WTC11 (cell line): ENCODE measurements at places on chromosomes 16 and 17. TPM values are rescaled to one million over a fixed set of nuclear protein-coding genes. Genes with fewer than 3 reads are reported as not detected.

Gene KCNJ12
- 2.2 to 2.3 TPM (median 2.3 TPM) in 3 replicates for total RNA-seq

Gene MYH11
- total RNA-seq, result 0.69 to 0.74 TPM (median 0.69 TPM) in 3 replicates

Gene TBX2
- total RNA-seq, result 0.09 to 0.41 TPM (median 0.21 TPM) in 3 replicates

Gene CDRT15
- not detected in 3 replicates for total RNA-seq

Gene CFAP97D1
- total RNA-seq, result 0.09 to 0.14 TPM (median 0.13 TPM) in 3 replicates

Gene PERCC1
- not detected in 3 replicates for total RNA-seq

DNA sequence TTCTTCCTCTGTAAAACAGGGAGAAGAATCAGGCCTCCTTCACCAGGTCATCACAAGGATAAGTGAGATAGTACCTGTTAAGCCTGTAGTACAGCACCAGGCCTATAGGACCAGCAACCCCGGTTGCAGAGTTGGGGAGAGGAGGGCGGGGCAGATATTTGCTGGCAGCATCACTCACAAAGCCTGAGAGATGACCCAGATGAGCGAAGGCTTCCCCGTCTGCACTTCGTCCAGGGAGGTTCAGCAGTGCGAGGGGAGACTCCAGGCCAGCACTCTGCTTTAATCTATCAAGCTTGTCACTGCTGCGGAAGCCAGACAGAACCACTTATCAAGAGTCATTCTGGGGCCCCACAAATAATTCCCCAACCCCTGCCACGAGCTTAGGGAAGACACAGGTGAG, 15.8 kb upstream of the RBBP6 start:
- no peak for DNase-seq

DNA sequence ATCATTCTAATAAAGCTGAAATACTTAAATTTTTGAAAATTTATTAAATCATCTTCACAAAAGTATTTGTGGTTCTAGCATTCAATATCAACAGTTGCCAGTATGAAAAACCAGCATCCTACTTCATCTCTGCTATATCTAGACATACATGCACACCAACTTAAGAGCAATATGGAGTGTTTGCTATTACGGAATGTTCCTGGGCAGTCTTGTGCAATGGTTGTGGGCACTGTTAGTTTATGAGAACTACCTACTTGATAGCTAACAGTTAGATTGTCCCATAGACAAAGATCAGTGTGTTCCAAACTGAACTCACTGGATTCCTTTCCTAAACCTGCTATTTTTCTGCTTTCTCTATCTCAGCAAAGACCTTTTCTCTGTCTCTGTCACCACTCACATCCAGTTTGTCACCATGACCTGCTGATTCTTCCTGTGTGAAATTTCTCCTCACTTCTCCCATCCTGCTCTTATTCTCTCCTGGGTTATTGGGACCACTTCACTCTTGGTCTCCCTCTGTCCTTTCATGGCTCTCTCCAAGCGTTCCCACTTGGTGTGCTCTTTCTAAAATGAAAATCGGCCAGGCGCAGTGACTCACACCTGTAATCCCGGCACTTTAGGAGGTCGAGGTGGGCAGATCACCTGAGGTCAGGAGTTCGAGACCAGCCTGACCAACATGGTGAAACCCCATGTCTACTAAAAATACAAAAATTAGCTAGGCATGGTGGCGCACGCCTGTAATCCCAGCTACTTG, 27.7 kb downstream of the CNTROB start:
- DNase-seq, result no peak

DNA sequence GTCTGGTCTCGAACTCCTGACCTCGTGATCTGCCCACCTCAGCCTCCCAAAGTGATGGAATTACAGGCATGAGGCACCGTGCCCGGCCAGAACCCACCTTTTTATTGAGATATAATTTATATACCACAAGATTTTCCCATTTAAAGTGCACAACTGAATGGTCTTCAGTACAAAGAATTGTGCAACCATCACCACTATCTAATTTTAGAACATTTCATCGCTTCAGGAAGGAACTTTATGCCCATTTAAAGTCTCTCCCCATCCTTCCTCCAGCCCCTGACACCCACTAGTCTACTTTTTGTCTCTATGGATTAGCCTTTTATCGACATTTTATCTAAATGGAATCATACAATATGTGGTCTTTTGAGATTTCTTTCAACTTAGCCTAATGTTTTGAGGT, 25.4 kb upstream of the HELZ start:
- DNase-seq, result no peak

DNA sequence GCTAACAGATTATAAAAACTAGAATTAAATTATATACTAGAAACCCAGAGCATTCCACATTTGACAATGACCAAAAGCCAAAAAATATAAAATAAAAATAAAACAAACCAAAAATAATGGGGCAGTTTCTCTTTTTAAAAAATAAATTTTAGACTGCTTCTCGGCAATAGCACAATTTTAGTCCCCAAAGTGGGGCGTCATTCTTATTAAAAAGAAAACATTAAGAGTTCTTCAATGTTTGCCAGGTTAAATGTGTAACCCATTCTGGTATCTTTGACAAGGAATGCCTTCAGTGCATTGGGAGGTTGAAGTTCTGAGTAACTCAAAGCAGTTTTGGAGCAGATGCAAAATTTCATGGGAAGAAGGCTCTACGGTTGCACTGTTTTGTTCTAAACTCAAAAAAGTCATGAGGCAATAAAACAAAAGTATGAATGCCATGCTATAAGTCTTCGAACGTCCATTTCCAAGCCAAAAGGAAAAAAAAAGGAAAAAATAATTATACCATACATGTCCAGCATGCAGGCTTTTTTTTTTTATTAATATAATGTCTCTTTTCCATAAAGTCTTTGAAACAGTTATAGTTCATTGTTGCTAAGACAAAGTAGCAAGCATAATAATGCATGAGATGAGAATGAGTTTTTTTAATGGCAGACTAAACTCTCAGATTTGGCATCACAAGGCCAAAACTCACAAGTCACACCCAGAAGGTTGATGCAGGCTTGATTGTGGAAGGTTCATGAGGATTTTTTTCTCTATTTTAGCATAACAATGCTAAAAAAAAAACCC, 3.1 kb downstream of the MAF start:
- no peak for DNase-seq

GRCh38 chr16:89161763-89162713, 9.5 kb upstream of the CDH15 start:
- DNase-seq, result no peak

DNA sequence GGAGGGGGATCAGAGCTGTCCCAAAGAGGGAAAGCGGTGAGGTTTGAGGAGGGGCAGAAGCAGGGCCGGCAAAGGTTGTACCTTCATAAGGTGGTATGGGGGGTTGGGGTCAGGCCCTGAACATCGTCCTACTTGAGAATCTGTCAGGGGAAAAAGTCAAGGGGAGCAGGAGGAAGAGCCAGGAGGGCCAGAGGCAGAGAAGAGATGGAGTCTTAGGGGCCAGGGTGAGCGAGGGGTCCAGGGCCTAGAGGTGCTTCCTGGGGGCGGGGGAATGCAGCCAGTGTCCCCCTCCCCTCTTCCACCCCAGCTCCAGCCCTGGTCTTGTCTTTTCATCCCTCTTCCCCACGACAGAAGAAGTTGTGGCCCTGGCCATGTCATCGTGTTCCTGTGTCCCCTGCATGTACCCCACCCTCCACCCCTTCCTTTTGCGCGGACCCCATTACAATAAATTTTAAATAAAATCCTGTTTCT, 1.3 kb upstream of the PRRT2 start:
- DNase-seq, result no peak

DNA sequence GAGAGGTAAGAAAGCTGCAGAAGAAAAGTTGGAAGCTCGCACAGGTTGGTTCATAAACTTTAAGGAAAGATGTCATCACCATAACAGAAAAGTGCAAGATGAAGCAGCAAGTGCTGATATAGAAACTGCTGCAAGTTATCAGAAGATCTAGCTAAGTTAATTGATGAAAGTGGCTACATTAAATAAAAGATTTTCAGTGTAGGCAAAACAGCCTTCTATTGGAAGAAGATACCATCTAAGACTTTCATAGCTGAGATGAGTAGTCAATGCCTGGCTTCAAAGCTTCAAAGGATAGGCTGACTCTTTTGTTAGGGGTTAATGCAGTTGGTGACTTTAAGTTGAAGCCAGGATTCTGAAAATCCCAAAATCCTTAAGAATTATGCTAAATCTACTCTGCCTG, 24.0 kb downstream of the CYLD start:
- DNase-seq, result no peak

GRCh38 chr17:7654832-7655540, 4.3 kb downstream of the ATP1B2 start:
- DNase-seq, result no peak

DNA sequence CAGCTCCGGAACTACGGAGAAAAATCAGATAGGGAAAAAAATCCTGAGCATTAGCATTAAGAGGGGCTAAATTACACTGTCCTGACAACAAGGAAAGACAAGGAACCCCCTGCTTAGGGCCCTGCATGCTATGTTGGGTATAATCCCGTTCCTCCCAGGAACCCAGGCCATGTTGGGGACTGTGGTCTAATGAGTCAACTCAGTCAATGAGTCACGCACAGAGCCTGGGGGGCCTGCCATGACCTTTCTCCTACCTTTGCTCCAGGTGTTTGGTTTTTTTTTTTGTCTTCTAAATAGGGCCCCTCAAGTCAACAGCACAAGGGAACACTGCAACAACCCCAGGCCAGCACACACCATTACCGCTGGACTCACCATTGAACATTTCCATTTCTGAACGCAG, 8.9 kb upstream of the ZNF200 start:
- DNase-seq, result no peak

DNA sequence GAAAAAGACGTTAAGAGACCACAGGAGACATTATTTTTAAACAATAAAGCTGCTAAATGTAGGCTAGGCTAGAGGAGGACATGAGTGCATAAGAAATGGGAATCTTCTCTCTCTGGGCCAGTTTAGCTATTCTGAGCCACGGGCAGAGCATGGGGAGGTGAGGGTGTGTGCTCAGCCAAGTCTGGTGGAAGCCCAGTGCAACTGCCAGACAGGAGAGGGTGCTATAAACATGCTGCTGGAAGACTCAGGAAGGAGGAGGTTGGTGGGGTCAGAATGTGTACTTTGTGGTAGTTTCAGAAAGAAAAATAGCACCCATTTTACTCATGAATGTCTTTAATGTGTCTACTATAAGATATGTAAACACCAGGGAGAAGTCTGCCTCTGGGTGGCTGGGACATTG, 5.9 kb upstream of the SDK2 start:
- DNase-seq, result peak; percentile 52

DNA sequence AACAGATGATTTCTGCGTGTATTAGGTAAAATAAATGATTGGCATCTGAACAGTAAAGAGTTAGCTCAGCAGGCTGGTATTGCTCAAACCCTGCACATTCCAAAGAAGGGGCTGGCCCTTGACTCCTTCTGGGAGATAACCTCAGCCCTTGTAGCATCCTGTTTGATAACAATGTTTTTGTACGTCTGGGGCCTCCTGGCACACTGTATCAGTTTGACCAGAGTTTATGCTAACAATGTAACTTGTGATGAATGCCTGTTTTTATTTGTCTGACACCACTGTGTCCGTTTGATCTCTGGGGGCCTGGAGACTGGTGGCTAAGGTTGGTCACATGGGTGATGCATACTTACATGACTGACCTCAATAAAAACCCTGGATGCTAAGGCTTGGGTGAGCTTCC, 43.8 kb upstream of the NDRG4 start:
- no peak for DNase-seq

DNA sequence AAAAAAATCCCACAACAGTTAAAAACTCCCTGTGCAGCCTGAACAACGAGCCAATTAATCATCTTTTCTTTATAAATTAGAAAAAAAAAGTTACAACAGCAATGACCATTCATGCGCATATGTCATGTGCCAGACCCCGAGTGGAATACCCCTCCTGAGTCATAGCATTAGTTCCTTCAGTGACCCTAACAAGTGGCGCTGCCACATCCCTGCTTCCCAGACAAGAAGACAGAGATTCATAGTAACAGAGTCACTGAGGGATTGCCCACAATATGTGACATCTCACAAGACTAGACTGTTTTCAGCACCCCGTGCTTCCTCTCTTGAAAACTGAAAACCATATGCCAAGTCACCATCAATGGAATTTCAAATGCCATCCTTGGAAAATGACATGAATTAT, 7.9 kb downstream of the UMOD start:
- DNase-seq, result no peak

- DNase-seq, result no peak
Observed at GRCh38 chr16:67342616-67343015, 16.0 kb downstream of the LRRC36 start.

DNA sequence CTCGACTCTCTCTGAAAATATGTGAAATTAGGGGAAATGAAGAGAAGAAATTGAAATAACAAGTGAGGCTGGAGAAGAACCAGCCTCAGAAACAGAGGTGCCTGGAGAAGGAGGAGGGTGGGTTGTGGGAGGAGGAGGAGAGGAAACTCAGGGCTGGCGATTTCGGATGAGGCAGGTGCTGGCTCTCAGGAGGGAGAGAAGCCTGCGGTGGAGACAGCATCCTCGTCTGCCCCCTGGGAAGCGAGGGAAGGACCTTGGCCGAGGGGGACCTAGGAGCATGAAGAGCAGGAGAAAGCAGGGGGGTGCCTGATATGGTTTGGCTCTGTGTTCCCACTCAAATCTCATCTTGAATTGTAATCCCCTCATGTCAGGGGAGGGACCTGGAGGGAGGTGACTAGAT, 264.7 kb upstream of the TNRC6C start:
- DNase-seq, result no peak

GRCh38 chr16:81505011-81505661, 60.5 kb downstream of the CMIP start:
- DNase-seq, result no peak

GRCh38 chr17:44216694-44217093, 2.8 kb downstream of the UBTF start:
- DNase-seq, result no peak

DNA sequence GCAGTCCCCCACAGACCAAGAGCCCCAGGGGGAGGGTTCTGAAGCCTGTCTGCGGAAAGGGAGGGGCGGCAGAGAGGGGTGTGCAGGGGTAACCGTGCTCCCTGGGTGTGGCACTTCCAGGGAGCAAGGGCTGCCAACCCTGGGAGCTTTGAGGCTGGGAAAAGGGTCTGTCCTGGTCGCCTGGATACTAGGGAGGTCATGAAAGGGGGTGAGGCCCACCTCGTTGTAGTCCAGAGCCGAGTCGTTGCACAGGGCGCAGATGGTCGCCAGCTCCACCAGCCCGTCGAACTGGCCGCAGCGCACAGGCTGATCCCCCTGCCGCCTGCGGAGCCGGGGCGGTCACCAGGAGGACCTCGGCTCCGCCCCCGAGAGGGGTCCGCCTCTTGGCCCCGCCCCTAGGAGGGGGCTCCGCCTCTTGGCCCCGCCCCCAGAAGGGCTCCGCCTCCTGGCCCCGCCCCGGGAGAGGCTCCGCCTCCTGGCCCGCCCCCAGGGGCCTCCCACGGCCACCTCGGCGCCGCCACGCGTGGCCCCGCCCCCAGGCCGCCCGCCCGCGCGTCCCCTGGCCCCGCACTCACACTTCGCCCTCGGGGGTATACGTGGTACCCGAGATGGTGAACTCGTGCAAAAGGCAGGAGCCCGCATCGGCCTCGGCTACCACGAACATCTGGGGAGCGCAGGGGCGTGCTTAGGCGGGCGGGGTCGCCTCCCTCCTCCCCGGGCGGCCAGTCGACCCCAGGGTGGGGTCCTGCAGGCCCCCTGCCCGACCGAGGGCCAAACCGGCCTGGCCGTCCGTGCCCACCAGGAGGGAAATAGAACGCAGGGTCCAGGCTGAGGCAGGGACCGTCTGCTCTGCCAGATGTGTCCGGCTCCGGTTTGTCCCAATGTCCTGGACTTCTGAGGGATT, 19.5 kb downstream of the ATP2A3 start:
- peak; percentile 87 for DNase-seq
